GM13976 (cell line): ENCODE measurements at places on chromosomes 5 and 9.

DNA sequence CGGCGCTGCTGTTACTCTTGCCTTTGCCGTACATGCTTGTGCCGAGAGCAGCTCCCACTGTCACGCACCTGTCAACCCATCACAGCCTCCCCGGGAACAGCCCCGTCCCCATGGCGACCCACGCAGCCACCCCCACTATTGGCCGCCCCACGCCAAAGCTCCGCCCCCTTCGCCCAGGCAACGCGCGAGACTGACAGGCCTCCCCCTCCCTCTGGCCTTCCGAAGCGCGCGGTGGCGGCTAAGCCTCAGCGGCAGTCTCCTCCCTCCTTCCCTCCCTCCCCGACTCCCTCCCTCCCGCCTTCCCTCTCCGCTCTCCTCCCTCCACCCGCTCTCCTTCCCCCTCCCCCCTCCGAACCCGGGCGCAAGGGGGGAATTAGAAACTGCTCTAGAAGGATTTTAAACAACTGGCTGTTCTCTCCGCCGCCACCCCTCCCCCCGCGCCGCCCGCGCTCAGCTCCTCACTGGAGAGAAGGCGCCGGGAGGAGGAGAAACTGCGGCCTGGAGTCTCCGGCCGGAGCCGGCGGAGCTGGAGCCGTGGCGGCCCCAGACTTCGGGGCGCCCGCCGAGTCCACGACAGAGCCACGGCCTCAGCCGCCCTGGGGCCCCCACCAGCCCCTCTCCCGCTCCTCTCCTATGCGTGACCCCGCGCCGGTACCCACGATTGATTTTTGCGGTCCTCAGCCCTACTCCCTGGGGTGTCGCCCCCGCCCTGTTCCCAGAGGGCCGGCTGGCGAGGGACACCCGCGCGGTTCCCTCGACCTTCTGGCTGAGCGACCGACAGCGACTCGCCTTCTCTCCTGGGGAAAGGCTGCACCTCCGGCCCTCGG lies at the start of gene SSBP2:
Gene SSBP2, minus strand, starts transcription at position 89 of the 827 bp plus-strand sequence. Its CDS starts 55 bp downstream, at position 34.
- peak; percentile 96 for DNase-seq

- no peak for DNase-seq
These were observed 16.6 kb downstream of the UGT3A1 start for GRCh38 chr5:35974570-35974969.

DNA sequence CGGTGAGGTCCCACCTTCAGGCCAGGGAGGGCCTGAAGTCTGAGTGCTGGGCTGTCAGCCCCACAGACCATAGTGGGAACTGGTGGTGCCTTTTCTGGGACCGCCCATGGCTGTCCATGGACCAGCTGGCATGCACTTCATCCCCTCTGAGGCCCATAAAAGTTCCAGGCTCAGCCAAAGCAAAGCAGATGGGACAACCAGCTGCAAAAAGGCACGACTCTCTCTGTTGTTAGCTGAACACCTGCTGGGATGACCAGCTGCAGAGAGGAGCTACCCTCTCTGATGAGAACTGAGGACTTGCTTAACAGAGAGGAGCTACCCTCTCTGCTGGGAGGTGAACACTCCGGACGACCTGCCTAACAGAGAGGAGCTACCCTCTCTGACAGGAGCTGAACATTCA lies 844.3 kb upstream of the DMAC1 start:
- no peak for DNase-seq

DNA sequence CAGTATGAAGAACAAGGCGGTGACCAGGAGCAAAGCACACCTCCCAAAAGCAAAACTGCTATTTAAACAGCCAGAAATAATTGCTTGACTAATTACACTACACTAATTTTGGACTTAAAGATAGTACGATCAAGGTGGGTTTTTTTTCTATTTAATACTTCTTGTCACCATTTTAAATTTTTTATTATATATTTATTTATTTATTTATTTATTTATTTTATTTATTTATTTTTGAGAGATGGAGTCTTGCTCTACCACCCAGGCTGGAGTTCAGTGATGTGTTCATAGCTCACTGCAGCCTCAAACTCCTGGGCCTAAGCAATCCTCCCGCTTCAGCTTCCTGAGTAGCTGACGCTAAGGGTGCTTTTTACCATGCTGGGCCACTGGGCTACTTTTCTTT lies 146.2 kb upstream of the IRX1 start:
- no peak for DNase-seq

GRCh38 chr5:40268088-40268487 lies 411.6 kb upstream of the PTGER4 start:
- no peak for DNase-seq

- DNase-seq, result no peak
These were observed 56.0 kb downstream of the WHRN start for GRCh38 chr9:114449236-114449635.

DNA sequence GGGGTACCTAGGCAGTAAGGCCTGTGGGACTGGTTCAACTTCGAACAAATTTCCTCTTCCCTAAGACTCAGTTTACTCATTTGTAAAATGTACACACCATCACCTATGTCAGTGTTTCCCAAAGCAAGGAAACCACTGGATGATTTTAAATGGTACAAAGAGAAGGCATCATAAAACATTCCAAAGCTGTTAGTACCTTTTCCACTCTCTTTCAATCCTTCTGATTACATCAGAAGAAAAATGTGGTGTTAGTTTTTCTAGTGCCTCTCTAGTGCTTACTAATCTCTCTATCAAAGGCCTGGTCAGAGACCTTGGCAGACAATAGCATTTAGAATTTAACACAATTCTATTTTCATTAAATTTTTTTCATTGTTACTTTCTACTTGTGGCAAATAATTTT lies 18.1 kb downstream of the NR6A1 start:
- no peak for DNase-seq

DNA sequence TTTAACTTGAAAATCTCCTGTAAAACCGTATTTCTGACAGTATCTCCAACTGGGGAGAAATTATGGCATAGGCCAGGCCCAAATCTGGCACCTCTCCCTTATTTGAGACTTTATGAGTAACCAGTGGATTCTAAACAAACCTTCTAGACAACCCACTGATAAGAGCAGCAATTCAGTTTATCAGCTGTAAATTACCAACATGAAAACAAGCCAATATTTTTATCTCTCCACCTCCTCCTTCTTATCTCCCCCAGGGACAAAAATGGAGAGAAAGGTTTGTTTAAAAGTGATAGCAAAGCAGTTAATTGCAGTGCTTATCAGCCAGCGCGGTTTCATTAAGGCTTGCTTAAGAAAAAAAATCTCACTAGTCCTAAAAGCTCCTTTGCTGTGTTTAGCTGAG lies 53.8 kb downstream of the KCNV2 start:
- DNase-seq, result no peak

- DNase-seq, result no peak
These were observed 366.0 kb upstream of the TRPC7 start for GRCh38 chr5:136731241-136731900.

DNA sequence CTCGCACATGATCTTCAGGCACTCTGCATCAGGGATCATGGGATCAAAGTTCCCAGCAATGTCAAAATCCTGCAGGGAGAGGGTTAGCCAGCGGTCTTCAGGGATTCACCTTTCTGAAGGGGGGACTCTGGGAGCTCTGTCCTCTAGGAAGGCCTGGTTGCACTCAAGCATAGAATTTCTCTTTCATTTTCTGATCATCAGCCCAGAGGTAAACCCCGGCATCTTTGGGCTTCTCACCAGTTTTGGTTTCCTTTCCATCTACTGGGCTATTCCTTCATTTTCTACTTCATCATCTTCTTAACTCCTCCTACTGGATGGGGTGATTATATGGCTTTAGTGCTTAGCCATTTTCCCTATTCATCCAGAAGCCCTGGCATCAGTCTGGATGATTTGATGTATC lies 4.6 kb upstream of the DND1 start:
- DNase-seq, result no peak

- no peak for DNase-seq
These were observed 22.3 kb downstream of the CAAP1 start for GRCh38 chr9:26870292-26870691.

DNA sequence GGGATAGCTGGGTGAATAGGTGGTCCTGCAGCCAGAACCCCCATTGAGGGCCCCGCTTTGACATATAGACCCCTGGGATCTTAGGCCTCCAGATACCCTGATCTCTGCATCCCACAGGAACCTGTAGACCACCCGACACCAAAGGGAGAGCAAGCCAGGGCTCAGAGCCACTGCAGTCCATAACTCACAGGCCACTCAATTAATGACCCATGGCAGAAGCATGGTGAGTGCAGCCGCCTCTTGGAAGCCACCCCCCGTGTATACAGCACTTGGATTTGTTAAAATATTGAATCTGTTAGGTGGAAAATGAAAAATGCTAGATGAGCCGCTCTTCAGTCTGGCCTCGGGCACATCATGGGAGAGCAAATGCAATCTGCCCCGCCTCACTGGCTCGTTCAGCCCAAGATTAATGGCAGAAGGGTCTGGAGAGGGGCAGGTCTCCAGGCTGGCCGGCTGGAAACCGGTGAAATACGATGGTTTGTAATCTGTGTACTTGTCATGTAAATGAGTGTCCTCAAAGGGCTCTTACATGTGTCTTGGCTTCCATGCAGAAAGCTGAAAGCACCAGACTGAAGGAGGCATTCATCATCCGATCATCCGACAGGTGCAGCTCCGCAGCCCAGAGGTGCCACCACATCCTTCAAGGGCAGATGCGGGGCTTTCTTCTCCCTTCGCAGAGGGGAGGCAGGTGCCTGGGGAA lies 111.3 kb downstream of the OLFM1 start:
- no peak for DNase-seq

GRCh38 chr9:137441289-137441934 lies at the start of gene ENTPD8:
Gene ENTPD8 (minus strand): TSS chr9:137441357. CDS start chr9:137438285, 3,072 bp downstream.
- peak; percentile 67 for DNase-seq

GRCh38 chr9:137008312-137008711 lies 11.9 kb upstream of the CLIC3 start:
- no peak for DNase-seq

- no peak for DNase-seq
These were observed 110.6 kb upstream of the BOD1 start for GRCh38 chr5:173726846-173727557.

GRCh38 chr5:74367241-74367733 lies 273.2 kb downstream of the ENC1 start:
- no peak for DNase-seq

- no peak for DNase-seq
These were observed 4.7 kb upstream of the TOR2A start for GRCh38 chr9:127739614-127740330.

DNA sequence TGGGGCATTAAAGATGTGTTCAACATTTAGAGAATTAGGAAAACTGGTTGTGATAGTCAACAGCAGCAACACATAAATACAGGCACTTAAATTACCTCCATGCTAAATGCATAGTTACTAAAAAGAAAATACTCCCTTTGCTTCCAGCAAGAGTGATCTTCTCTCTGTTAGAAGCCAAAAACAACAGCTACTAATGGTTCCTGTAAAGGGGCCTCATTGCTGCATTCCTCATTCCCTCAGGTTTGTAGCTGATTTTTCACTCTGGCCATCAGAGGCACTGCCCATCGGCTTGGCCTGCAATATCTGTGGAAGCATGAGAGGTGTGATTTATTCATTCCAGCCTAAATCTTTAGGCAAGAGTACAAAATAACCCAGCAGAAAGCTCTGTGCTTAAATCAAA lies 466.0 kb upstream of the ADAMTS16 start:
- DNase-seq, result no peak

DNA sequence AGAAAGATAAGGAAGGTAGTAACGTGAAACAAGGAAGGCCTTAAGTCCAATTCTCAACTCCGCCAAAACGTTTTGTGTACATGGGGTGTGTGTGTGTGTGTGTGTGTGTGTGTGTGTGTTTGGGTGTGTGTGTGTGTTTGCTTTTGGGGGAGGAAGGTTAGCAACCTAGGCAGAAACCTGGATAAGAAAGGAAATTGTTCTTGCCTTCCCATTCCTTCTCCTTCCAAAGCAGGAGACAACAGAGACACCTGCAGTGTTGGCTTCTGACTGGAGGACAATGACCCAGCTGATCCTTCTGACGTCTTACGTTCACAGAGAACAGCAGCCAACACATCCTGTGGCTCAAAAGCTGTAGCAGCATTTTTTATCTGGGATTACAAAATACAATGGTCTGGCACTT lies 4.1 kb upstream of the CCNG1 start:
- DNase-seq, result no peak

DNA sequence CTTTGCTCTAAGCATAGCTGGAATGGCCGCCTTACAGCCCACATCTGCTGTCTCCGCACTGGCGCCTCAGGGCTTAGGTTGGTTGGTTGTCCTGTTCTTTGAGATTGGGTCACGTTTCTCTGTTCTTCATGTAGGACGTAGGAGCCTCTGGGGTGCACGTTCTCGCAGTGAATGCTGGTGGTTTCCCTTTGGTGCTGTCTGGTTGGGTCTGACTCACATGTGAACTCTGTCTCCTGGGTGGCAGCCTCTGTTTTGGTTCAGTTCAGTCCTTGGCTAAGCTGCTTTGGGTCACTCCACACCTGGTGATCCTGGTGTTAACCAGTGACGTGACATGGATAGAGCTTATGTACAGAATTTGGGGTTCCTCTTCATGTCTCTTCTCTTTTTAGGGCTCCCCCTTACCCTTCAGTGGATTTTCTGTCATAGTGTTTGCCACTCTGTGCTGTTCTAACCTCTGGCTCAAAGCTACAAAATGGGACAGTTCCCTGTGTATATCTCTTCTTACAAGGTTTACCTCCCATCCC lies 12.6 kb upstream of the LPCAT1 start:
- DNase-seq, result peak; percentile 79

GRCh38 chr9:33939924-33940874 lies 108.5 kb downstream of the UBAP2 start:
- DNase-seq, result no peak

DNA sequence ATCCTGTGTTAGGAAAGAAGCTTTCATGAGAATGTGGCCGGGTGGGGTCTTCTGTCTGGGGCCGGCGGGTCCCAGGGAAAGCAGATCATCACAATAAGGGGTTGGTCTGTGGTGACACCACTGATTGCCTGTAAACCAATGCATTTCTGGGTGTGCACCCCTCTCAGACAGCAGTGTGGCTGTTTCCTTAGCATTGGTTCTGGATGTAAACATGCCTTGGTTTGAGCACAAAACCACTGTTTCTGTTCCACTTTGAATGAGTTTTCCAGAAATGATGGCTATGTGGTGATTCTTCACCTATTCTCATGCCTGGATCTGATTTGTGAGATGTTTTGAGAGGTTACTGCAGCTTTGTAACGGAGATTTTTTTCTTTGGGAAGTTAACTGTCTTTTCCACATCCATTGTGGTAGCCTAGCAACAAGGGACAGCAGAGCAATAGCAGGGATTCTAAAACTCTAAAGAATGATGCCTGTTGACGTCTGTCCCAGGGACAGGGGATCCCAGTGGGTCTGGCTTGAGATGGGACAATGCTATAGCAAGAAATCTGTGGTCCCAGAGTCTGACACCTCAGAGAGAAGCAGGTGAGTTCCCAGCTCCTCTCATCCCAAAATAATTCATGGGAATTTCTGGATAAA lies at the start of gene CCDC192:
Gene CCDC192, plus strand, starts transcription at position 466 of the 636 bp plus-strand sequence. Its CDS starts 55 bp downstream, at position 521.
- DNase-seq, result no peak

- DNase-seq, result no peak
These were observed 101.2 kb downstream of the SLC44A1 start for GRCh38 chr9:105345626-105346025.
